ENCODE measurements at places on chromosomes 4 and X.

GRCh38 chr4:60201052-60201673, 999.0 kb upstream of the ADGRL3 start:
- DNase-seq, result peak; percentile 2

- DNase-seq, result no peak
These were observed 16.6 kb downstream of the SAT1 start for GRCh38 chrX:23799469-23800065.

DNA sequence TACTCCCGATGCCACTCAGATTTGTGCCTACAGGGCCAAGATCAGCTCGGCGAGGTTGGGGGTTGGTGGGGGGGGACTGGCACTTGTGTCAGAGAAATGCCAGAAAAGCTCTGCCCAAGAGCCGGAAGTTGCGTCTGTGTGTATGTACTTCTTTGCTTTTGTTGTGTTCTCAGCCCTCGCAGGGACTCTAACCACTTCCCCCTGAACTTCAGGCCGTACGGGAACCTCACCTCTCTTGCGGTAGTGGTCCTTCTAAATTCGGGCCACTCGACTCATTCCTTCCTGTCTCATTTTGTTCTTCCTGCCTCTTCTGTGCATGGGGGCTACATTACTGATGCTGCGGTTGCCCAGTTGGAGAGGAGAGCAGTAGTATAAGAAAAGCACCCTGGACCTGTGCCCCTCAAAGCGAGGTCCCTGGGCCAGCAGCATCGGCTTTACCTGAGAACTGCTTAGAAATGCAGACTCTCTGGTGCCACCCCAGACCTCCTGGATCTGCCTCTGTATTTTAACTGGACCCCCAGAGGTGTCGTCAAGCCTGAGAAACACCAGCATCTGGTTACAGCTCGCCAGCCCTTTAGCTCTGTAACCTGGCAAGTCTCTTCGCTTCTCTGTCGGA, 146.3 kb upstream of the RPS6KA3 start:
- DNase-seq, result no peak

DNA sequence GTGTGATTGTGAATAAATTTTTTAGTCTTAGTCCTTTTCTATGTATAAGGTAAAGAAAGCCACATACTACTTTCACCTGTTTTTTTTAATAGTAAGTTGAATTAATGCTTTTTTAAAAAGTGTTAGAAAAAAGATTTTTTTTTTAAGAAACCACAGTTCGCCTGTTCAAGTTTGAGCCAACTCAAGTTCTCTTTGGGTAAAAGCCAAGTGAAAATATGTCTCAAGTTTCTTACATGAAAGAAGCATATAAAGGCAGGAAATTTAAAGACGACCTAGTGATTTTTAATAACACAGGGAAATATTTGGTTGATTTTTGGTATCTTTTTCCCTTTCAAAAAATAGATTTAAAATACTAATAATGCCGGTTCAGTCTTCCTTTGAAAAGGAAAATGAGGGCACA, 369.9 kb upstream of the NR3C2 start:
- DNase-seq, result no peak

DNA sequence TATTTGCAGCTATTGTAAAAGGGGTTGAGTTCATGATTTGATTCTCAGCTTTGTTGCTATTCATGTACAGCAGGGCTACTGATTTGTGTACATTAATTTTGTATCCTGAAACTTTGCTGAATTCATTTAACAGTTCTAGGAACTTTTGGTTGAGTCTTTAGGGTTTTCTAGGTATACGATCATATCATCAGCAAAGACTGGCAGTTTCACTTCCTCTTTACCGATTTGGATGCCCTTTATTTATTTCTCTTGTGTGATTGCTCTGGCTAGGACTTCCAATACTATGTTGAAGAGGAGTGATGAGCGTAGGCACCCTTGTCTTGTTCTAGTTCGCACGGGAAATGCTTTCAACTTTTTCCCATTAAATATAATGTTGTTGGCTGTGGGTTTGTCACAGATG, 48.1 kb downstream of the NPY1R start:
- DNase-seq, result no peak

DNA sequence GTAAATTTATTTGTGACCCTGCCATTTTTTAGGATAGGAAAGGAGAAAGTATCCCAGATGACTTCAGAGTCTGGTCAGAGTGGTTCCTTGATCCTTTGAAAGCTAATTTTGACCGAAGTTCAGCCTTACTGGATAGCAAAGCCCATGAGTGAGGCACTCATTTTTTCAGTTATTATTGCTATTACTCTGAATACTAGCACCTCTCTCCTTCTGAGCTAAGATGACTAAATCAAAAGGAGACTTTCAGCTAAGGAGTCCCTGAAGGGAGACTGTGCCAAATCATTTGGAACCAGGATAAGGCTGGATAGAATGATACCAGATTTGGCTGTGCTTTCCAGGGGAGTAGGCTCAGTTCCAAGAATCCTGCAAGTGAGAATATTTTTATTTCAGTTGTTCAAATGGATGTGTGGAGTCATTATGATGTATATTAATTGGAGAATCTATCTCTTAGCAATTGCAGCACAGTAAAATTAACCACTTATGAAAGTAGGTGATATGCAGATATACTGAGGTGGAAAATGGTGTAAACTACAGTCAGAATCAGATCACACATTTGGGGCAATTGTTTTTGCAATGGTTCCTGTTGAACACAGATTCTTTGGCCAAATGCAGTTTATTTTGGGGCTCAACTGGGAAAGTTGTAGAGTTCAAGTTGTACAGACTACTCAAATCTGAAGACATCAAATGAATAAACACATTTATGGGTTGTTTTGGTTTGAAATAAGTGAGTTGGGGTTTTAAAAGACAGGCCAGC, 1.2 kb downstream of the P2RY10 start:
- DNase-seq, result no peak

- no peak for DNase-seq
These were observed 295.3 kb downstream of the ASMT start for GRCh38 chrX:1910207-1910470.

- DNase-seq, result no peak
These were observed 43.7 kb downstream of the PSAPL1 start for GRCh38 chr4:7390906-7391636.

- DNase-seq, result no peak
These were observed 289.2 kb upstream of the MAD2L1 start for GRCh38 chr4:120355881-120356280.

DNA sequence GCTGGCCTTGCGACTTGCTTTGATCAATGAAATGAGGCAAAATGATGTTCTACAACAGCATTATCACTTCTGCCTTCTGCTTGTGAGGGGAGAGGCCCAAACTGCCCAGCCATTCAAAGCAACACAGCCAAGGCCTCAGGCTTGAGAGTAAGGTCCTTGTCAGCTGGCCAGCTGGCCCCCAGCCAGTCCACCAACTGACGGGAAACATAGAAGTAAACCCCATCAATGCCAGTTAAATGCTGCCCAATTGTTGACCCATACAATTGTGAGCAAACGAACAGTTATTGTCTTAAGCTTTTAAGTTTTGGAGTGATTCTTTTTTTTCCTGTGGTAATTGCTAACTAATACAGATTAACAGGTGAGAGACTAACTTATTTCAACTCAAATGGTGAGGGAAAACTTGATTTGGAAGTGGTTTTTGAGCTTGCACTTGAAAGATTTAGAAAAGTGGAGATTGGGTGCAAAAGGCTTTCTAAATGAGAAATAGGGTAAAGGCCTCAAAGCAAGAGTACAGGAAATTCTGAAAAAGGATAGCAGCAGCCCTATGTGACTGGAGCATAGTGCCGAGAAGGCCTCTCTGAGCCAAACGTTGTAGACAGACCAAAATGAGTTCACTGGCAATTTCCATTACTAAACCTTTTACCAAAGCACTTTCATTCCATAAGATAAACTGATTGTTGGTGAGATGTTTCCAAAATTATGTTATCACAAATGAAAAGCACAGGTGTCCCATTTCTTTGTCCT, 66.9 kb downstream of the ARHGEF38 start:
- no peak for DNase-seq

DNA sequence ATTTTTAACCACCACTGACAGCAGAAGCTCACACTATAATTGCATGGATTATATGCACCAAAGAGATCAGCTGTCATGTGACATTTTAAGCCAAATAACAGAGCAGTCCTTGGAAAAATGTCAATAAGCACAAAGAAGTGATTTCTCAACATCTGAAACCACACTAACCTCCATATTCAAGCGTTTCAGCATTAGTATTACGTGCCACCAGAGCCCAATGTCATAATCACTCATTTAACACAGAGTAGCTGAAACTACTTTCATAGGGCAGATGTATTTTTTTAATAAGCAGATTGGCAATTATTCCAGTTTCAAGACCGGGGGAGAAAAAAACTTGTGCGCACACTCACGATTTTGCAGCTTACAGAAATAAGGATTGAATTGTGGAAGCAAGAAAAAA, 76.6 kb downstream of the SH3KBP1 start:
- DNase-seq, result no peak

- DNase-seq, result no peak
These were observed 34.2 kb downstream of the ARHGEF9 start for GRCh38 chrX:63750811-63751210.

DNA sequence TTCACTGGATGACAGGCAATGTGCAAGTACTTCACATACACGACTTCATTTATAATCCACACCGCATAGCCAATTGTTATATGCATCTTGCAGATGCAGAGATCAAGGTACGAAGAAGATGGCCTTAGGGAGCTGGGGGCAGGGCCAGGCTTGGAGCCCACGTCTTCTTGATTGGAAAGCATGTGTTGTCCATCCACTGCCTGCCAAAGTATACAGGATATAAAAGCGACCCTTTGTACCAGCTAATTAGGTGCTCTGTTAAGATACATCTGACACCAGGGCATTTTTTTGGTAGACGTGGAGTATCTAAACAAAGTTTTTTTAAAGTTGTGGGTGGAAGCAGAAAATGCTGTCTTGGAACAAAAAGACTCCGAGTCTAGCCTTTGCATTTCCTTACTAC, 1.4 kb downstream of the C4orf36 start:
- no peak for DNase-seq

GRCh38 chr4:8296491-8296890, 26.9 kb downstream of the HTRA3 start:
- no peak for DNase-seq

DNA sequence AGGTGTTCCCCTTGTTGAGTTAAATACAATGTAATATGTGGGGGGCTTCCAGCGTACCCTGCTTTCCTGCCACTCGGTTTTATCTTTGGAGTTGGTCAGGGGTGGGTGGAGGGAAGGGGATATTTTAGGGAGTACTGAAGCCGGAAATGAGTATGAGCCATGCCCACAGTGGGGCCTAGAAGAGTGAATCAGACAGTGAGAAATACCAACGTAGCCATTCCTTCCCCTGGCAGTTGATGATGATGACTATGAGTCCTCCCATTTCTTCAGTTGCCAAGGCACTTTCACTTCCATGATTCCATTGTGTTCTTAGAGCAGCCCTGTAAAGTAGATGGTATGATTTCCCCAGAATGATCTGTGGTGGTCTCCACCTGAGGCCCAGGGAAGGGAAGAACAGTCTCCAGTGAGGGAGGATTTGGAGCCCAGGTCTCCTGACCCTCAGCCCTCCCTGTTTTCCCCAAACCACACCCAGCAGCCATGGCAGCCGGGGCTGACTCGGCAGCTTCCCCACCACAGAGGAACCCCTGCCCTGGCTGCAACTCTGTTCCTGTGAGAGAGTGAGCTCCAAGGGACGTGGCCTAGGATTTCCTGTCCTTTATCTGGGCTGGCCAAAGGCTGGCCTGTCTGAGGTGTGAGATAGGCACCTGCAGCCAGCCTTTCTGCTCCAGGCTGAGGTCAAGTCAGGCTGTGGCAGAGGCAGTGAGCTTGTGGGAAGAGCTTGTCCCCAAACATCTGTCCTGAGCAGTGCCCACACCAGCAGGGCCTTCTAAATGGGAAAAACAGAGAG, 52.7 kb downstream of the STARD8 start:
- DNase-seq, result no peak

- no peak for DNase-seq
These were observed 1.4 kb downstream of the DDX60L start for GRCh38 chr4:168478868-168479267.

- no peak for DNase-seq
These were observed 83.3 kb downstream of the CPZ start for GRCh38 chr4:8675906-8676305.

- no peak for DNase-seq
These were observed 183.3 kb downstream of the SH3KBP1 start for GRCh38 chrX:19704132-19704531.

DNA sequence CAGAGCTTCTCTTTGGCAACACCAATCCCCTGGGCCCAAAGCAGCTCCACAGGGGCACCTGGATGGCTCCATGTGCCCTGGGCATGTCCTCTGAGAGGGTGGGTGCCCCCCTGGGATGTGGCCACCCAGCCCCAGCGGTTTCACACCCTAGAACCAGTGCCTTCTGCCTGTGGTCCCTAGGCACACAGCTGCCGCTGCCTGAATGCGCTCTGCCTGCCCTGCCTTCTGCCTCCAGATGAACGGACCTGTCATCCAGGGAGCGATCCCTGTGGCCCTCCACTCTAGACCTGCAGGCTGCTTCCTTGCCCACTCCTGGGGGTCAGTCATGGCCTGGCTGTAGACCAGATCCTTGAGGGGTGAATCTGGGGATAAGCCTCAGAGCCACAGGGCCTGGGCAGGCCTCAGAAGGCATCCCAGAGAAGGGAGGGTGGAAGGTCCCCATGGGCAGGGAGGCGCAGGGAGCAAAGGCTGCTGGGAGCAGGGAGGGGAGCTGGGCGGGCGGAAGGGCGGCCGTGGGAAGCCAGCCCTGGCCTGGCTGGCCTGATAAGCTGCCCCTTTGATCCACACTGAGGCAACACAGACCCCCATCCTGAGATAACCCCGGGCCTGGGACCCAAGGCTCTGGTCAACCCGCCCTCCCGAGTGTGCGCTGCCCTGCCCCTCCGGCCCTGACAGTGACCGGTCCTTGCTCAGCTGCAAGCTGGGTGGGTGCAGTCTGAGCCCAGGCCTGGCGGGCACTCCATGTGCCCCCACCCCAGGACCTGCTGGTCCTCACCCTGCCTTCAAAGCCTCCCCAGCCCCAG, 8.1 kb upstream of the FGFR3 start:
- DNase-seq, result no peak

GRCh38 chr4:93908778-93909177, 80.2 kb downstream of the ATOH1 start:
- no peak for DNase-seq

- no peak for DNase-seq
These were observed 18.4 kb downstream of the XIAP start for GRCh38 chrX:123878252-123878721.

GRCh38 chr4:72779241-72779640, 210.2 kb upstream of the ADAMTS3 start:
- no peak for DNase-seq

DNA sequence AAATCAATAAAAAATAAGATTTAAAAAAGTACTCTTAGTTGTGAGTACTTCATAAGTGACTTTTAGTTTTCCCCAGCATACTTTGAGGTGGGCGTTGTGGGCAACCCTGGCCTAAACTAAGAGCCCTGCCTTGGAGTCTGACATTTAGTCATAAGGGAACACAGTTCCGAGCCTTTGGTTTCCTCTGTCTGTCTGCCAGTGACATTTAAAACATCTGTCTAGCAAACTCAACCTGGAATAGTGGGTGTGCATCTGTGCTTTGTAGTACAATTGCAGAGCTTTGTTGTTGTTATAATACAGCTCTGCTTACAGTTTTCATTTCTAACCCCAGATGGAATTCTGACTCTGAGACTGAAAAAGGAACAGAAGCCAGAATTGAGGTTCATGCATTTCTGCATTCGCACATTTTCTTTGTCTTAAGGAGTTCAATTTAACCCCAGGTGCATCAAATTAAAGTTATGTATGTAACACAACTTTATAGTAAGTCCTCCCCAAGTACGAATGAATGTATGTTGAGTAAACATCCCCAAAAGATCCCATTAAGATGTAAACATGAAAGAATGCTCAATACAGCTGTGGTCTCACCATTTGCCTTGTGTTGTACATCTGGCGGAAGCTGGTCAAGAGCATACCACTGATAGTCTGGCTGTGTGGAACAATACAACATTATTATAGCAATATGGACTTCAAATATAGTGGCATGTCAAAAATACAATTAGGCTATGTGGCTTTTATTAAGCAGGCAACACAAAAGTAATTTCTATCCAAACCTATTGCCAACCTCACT, 25.9 kb downstream of the TNIP3 start:
- peak; percentile 14 for DNase-seq
